Progenitor cell of endocrine pancreas (in vitro differentiated cells): ENCODE measurements at places on chromosomes 4 and X. TPM values are rescaled to one million over a fixed set of nuclear protein-coding genes. Genes with fewer than 3 reads are reported as not detected.
A peak's percentile ranks its signal among the peaks of the same experiment; 100 is the strongest.

GRCh38 chrX:119784747-119785446, 6.5 kb downstream of the RPL39 start:
- H3K27me3 ChIP-seq = no peaks in the 10 kb centered on the region
- peaks cover 20% of the 10 kb centered on the region for H3K36me3 ChIP-seq
- H3K4me3 ChIP-seq = no peak overlapping the region
- no peak for DNase-seq
- H3K27ac ChIP-seq = peak overlapping the region; percentile 40

DNA sequence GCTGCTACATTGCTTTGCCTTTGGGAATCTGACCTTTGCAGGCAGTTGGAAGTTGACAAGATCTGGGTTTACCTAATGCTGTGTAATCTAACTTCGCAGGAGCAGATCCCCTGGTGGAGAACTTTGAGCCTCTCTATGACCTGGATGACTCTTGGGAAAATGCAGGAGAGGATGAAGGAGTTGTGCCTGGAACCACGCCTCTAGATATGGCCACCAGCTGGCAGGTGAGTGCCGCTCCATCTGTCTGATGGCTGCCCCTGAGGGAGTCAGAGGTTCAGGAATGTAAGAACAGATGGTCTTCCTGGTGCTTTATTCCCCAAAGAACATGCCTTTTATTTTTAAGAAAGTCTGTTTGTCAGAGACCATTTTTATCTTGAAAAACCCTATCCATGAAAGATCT, 109.3 kb downstream of the NFKB1 start:
- H3K27me3 ChIP-seq = no peaks in the 10 kb centered on the region
- no peak for DNase-seq
- H3K4me3 ChIP-seq = no peak overlapping the region
- no peak overlapping the region for H3K27ac ChIP-seq
- peaks cover 36% of the 10 kb centered on the region for H3K36me3 ChIP-seq

The MAGEB16 gene
- total RNA-seq = not detected in 2 replicates

The COX7B2 gene
- total RNA-seq = not detected in 2 replicates

The FNIP2 gene
- 53.8 and 56.0 TPM in 2 replicates for total RNA-seq

The GNRHR gene
- not detected in 2 replicates for total RNA-seq

The SPANXA2 gene
- total RNA-seq = not detected in 2 replicates

The TAF7L gene
- 0.13 and 0.26 TPM in 2 replicates for total RNA-seq

The ASB12 gene
- total RNA-seq = 0.22 and 0.47 TPM in 2 replicates
